ENCODE measurements at places on chromosomes 3 and 15. TPM values are rescaled to one million over a fixed set of nuclear protein-coding genes. Genes with fewer than 3 reads are reported as not detected.

- no peak for DNase-seq
Measured at GRCh38 chr15:70337277-70338186, 239.8 kb upstream of the TLE3 start.

DNA sequence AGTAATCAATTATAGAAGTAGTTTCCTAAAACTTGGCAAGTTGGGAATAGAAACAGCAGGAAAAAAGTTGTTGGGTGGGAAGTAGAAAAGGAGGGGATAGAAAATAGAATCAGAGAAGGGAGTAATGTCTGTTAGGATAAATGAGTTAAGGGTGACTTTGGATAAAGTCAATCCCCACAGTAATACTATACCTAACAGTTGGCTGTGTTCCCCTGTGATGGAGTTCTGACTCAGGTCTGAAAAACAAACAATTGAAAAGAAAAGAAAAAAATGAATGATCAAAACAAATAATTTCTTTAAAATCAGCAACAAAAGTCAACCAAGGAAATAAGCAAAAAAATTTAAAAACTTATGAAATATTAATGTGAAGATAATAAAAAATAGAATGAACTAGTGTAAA is 50.3 kb downstream of the EMC4 start:
- DNase-seq: no peak

DNA sequence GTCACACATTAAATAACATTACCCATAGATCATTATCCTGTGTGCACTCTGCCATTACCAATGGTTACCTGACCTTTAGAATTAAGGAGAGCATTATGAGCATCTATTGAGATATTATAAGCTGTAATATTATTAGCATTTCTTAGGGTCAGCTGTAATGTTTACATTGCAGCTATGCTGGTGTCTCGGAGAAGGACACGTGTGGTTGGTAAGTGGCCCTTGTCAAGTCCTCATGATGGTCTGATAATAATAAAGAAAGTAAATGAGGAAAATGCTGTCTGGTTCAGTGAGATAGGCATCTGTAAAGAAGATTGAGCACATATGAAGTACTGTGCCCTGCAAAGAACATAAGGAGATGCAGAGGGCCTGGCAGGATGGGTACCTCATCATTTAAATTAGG is 71.7 kb upstream of the ARL6 start:
- no peak for DNase-seq

DNA sequence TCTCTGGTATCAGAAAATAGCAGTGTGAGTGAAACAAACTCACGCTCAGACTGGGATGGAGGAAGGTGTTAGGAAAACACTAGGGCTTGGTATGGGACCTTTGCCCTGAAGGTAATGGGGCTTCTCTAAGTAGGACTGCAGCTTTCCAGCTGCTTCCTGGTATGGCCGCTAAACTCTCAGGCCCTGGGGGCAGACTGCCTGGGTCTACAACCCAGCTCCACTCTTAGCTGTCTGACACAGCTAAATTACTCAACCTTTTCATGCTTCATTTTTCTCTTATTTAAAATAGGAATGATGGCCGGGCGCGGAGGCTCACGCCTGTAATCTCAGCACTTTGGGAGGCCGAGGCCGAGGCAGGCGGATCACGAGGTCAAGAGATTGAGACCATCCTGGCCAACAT is 5.2 kb upstream of the YEATS2 start:
- DNase-seq: no peak

GRCh38 chr15:94335616-94336015 is 104.3 kb downstream of the MCTP2 start:
- no peak for DNase-seq

GRCh38 chr3:164515256-164515655 is 563.0 kb downstream of the SI start:
- no peak for DNase-seq

GRCh38 chr3:31670722-31671121 is 138.0 kb downstream of the STT3B start:
- DNase-seq: no peak

- peak; percentile 23 for DNase-seq
Measured at GRCh38 chr3:141851411-141851810, 25.0 kb upstream of the ATP1B3 start.

SLC9C1 gene
- total RNA-seq: not detected

DNA sequence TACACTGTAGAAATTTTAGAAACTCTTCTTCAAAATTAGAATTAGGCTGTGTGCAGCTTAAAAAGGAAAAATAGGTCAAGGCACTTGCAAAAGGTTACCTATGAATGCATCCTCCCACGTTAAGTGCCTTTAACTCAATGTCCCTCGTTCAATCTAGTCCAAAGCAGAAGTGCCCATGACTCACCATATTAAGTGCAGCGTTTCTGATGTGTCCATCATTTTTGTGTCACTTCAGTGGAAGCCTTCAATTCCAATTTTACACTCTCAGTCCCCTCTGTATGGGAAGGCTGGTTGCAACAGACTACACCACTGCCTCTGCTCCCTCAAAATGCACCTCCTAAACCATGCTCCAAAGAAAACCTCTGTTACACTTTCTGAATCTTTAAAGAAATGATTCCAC is 53.4 kb downstream of the FOXB1 start:
- DNase-seq: no peak

MAGEL2 gene
- not detected for total RNA-seq

DNA sequence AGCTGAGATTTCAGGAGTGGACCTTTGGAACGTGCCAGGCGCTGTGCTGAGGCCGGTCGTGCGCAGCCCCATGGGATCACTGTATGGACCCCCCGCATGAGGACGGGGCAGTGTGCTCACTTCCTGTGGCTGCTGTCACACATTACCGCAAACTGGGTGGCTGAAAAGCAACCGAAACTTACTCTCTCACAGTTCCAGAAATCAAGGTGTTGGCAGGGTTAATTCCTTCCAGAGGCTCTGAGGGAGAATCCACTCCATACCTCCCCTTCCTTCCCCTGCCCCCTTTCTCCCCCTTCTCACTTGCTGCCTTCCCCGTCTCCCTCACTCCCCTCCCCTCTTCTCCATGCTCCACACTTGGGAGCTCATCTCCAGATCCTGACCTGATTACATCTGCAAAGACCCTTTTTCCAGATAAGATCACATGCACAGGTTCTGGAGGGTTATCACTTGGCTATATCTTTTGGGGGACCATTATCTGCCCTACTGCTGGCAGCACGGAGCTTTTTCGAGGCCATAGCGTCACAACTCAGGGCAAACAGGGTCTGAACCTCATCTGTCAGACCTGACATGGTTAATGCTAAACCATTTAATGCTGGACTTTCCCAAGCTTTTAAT is 41.2 kb downstream of the KLF13 start:
- no peak for DNase-seq

ASB14 gene
- total RNA-seq: 0.40 TPM

SLC28A2 gene
- total RNA-seq: not detected

DNA sequence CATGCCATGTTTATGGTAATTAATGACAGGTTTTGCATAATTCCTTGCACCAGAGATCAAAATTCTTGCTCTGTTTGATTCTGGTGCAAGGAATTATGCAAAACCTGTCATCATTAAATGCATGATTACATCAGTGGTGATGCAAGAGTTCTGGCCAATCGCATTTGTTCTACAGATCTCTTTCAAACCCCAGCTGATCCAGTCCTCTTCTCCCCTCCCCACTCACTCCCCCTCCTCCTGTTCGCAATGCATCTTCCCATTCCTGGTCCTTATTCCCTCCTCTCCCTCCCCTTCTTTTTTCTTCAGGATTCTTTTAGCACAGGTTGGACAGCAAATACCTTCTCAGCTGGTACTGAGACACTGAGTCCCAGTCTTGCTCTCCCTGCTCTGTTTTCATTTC is 82.1 kb downstream of the GABRB3 start:
- DNase-seq: no peak

MEIS2 gene
- 24.5 TPM for total RNA-seq

DNA sequence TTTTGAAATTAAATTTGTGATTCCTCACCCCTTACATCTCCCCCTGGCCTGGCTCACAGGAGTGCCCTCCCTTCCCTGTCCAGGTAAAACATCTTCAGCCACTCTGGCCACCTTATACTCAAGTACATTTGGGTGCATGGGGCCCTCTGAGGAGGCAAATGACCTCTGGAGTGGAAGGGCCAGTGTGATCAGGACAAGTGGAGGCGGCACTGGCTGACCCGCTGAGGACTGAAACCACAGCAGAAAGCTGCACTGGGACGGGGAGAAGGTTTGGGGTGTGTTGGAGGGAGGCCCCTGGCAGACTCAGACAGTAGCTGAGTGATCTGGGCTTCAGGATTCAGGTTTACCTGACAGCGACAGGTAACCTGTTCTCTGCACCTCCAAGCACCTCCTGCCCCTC is 24.2 kb downstream of the HES1 start:
- DNase-seq: no peak

GRCh38 chr15:79773128-79773527 is 123.7 kb downstream of the MTHFS start:
- no peak for DNase-seq

GRAMD1C gene
- 6.3 TPM for total RNA-seq

GRCh38 chr3:10437272-10437994 is 68.0 kb downstream of the ATP2B2 start:
- no peak for DNase-seq

TGM4 gene
- total RNA-seq: 0.14 TPM

DNA sequence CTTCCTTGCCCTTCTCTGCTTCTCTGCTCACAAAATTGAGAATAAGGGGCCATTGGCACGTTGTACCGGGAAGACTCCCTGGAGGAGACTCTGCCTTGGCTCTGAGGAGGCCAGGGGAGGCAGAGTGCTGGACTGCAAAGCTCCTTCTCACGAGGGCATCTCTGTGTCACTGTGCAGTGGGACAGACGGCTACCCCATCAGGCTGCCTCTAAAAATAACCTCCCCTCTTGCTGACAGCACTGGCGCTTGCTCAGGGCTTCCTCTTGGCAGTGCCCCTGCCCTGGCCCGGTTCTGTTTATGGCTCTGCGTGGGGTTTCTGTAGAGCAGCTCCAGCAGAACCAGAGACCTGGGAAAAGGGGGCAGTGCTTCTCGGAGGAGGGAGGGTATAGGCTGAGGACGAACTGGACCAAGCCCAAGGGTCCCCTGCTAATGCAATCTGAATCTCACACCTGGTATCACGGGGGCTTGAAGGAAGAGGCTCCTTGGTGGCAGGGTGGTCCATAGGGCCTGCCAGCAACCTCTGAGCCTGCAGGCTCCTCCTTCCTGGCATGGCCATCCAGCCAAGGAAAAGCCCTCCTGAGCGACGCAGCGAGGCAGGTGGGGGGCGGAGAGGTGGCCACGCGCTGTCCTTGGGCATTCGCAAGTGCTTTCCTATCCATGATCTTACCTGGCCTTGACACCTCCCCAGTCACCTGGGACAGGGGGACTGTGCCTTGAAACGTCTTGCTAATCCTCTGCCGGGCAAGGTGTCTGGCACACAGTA is 63.3 kb upstream of the TLE3 start:
- no peak for DNase-seq

- DNase-seq: no peak
Measured at GRCh38 chr3:109831403-109831802, 494.1 kb upstream of the DPPA4 start.

WDR5B gene
- 7.2 TPM for total RNA-seq

DNA sequence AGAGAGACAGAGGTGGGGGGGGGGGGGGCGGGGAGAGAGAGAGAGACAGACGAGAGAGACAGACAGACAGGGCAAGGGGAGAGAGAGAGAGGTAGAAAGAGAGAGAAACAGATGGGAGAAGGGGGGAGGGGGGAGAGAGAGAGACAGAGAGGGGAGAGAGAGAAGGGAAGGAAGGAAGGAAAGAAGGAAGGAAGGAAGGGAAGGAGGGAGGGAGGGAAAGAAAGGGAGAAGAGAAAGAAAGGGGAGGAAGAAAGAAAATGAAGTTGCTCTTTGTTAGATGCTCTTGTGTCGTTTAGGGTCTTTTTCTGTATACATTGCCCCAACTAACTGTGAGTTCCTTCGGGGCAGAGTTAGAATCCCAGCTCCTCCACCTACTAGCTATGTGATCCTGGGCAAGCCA is 19.0 kb upstream of the EPHB3 start:
- DNase-seq: no peak

GRCh38 chr3:56975567-56975966 is 84.9 kb upstream of the SPATA12 start:
- DNase-seq: no peak

ITIH4 gene
- 3.0 TPM for total RNA-seq

DNA sequence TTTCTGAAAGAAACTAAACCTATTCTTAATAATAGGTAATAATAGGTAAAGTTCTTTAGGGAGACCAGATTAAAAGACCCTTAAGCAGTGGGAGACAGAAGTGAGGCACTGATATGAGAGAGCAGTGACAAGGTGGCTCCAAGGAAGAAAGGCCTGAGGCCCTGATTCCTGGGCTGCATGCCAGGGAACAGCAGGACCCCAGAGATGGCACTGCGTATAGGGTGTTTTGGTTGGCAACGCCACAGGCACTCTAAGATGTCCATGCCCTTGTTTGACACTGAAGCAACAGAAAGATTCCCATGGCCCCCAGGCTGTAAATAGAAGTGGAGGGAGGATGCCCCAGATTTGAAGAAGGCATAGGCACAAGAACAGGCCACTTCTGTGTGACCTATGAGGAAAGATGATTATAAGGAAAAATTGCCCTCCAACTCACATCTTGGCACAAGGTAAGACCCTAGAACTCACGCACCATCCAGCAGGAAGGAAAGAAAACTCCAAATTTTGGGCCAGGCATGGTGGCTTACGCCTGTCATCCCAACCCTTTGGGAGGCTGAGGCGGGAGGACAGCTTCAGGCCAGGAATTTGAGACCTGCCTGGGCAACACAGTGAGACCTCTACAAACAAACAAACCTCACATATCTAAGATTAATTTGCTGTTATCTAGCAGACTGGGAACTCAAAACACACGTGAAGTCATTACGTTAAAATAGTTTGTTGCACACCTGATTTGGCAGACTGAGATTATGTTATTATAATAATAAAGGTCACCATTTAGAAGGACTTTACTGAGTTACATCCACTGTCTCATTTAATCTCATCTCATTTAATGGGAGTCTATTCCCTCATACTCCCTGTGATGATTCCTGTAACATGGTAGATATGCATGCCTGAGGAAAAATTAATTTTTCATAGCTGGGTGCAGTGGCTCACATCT is 10.5 kb upstream of the BLM start:
- no peak for DNase-seq

DNA sequence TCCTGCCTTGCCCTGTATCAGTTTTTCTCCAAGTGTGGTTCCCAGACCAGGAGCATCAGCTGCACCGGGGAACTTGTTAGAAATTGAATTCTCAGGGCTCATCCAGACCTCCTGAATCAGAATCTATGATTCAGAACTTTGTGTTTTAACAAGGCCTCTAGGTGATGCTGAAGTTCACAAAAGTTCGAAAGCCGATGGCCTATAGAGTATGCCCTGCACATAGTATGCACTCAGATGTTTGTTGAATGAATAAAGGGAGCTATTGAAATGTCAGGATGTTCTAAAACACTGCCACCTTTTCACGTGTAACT is 664 bp upstream of the LARP6 start:
- no peak for DNase-seq

GRCh38 chr15:37394402-37395099 is 294.2 kb upstream of the MEIS2 start:
- no peak for DNase-seq

TNNC1 gene
- 26.5 TPM for total RNA-seq

All from Calu3 (cell line).